ENCODE measurements at places on chromosomes 11 and 22. TPM values are rescaled to one million over a fixed set of nuclear protein-coding genes. Genes with fewer than 3 reads are reported as not detected.

The SHANK2 gene
- 1.2 TPM for polyA plus RNA-seq

DNA sequence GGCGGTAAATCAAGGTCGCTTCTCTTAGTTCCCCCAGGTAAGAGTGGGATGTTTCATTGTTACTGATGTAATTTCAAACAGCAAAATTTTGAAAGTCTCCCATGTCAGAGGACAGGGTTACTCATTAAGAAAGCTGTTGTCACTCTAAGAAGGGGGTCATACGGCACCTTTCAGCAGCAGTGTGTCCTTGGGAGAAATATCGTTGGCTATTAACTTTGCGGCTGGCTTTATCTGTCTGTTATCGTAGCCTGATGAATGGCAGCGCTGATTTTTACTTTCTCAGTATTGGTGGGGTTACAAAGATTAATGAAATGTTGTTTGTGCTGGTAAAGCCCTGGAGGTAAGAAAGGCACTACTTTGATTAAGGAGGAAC lies 27.5 kb upstream of the FBXO3 start:
- DNase-seq = no peak

The RNF169 gene
- 14.0 TPM for polyA plus RNA-seq

The CASP5 gene
- 0.33 TPM for polyA plus RNA-seq

The GSTT4 gene
- polyA plus RNA-seq = not detected

The TNKS1BP1 gene
- polyA plus RNA-seq = 84.0 TPM

The AP2A2 gene
- 47.0 TPM for polyA plus RNA-seq

DNA sequence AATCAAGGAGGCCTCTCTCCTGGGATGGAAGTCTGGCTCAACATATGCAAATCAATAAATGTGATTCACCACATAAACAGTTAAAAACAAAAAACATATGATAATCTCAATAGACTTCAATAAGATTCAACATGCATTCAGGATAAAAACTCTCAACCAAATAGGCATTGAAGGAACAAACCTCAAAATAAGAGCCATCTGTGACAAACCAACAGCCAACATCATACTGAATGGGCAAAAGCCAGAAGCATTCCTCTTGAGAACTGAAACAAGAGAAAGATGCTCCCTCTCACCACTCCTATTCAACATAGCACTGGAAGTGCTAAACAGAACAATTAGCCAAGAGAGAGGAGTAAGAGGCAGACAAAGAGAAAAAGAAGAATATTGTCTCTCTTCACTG lies 54.0 kb upstream of the SEZ6L start:
- no peak for DNase-seq

GRCh38 chr22:36194971-36195370 lies 6.6 kb downstream of the APOL4 start:
- no peak for DNase-seq

The SWAP70 gene
- 24.4 TPM for polyA plus RNA-seq

The HNRNPUL2 gene
- 45.1 TPM for polyA plus RNA-seq

DNA sequence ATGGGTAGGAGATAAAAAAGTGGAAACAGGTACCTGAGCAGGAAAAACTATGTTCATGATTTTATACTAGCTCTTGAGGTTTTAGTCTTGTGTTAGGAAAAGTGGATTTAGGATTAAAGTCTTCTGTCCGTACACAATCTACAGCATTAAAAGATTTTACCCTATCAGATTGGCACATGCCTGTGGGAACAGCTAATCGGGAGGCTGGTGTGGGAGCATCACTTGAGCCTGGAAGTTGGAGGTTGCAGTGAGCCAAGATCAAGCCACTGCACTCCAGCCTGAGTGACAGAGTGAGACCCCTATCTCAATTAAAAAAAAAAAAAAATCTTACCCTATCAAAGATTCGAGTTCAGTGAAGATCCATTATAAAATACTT lies 12.2 kb upstream of the CRKL start:
- DNase-seq = no peak

- DNase-seq = no peak
These were observed 717 bp downstream of the OSM start for GRCh38 chr22:30265823-30266444.

DNA sequence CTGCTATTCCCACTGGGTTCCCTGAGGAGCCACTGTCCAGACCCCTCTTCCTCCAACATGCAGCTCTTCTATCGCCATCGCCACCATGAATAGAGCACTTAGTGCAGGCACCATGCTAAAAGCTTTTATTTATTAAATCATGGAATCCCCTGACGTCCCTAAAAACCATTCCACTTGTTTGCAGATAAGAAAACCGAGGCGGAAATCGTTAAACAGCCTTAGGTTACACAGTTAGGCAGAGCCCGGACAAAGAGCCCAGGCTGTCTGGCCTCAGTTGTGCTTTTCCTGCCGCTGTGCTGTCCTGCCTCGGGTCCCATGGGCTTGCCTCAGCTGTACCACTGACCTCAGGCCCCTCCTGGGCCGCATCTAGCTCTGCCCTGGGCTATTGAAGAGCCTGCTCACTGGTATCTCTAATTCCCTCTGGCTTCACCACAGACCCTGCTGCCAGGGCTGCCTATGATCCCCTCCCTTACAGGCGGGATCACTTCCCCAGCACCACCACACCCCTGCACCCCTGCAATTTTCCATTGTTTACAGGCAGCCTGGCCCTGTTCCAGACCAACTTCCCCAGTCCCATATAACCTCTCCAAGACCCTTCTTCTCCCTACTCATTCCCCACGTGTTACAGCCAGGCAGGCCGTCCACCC lies 13.0 kb upstream of the TUB start:
- no peak for DNase-seq

DNA sequence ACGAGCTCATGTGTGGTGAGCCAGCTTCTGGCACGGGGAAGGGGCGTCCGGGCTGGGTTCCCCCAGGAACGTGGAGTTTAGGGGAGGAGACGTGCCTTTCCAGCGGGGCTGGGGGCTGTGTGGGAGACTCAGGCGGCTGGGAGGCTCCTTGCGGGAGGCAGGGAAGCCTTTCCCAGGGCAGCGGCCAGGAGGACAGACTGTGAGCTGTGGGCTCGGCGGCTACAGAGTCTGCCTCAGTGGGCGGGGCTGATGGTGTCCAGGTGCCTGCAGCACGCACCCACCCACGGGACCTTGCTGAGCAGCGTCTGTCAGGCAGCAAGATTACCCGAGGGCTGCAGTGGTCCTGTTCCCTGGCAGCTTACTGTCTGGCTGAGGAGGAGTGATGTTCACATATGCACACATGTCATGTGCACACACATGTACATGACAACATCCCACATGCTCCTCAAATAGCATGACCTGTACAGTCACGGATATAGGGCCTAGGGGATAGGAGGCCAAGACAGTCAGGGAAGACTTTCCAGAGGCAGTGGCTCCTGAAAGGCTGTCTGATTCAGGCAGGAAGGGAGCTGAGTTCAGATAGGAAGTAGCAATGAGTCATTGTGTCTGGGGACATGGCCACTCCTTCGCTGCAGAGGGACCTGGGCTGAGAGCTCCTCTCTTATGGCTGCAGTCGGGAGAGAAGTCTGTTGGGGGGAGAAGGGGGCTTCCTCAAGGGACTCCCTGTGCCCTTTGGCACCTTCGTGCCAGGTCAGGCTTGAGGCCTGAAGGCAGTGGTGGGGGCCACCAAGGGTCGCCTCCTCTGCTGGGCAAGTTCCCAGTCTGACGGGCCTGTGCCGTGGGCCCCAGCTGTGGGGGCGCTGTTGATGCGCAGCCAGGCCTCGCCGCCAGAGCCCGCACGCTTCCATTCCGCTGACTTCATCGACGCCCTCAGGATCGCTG lies 23.3 kb upstream of the PPP6R3 start:
- peak; percentile 63 for DNase-seq

DNA sequence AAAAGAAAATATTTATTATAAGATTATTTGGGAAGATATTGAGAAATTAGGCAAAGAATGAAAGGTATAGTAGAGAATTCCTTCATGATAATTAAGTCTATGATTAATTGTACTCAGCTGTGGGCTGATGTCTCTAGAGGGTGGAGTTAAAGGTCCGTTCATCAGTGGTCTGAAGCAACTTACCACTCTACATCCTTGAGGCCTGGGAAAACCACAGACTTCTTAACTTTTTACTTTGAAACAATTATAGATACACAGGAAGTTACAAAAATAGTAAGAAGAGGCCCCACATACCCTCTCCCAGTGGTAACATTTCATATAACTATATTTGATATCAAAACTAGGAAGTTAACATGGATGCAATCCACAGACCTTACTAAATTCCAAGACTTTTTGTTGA lies 167.0 kb upstream of the NECTIN1 start:
- DNase-seq = no peak

The OR2AG2 gene
- polyA plus RNA-seq = not detected

DNA sequence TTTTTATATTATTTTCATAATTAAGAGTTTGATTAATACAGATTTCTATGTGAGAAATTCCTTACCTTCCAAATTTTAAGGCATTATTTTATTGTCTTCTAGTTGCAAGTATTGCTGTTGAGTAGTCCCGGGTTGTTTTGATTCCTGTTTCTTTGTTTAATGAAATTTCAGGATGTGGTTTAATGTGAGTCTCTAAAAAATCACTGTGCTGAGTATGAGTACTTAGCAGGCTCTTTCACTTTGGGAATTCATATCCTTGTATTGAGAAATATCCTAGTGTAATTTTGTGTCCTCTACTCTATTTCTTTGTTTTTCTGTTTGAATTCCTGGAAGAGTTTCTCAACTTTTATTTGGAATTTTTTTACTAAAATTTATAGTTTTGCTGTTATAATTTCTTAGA lies 113.2 kb downstream of the TMEM135 start:
- DNase-seq = no peak

DNA sequence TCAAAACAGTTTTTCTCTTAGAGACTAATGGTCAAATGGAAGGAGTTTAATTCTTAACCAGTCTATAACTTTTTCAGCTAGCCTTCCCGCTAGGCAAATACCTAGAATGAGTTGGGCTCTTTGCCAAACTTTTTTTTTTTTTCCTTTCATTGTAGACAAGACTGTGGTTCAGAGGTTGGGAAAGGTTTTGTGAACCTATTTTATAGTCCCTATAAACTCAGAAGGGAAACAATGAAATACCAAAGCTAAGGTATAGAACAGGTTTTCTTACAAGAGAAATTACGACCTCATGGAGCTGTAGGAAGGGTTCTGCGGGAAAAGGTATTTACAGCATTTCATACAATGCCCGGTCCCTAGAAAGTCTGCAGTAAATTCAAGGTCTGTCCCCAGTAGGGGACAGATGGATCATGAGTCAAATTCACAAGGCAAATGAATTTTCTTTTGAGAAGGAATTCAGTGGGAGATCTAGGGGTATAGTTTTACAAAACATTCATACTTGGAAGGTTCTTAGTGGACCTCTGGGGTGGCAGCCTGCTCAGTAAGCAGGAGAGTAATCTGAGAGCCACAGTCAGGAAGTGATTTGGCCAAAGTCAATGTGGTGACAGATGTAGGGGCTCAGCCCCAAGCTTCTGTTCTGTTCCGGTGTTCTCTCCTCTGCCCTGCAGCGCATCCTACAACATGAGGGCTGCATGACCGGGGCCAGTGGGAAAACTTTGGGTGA lies 146.8 kb downstream of the DBX1 start:
- DNase-seq = no peak

DNA sequence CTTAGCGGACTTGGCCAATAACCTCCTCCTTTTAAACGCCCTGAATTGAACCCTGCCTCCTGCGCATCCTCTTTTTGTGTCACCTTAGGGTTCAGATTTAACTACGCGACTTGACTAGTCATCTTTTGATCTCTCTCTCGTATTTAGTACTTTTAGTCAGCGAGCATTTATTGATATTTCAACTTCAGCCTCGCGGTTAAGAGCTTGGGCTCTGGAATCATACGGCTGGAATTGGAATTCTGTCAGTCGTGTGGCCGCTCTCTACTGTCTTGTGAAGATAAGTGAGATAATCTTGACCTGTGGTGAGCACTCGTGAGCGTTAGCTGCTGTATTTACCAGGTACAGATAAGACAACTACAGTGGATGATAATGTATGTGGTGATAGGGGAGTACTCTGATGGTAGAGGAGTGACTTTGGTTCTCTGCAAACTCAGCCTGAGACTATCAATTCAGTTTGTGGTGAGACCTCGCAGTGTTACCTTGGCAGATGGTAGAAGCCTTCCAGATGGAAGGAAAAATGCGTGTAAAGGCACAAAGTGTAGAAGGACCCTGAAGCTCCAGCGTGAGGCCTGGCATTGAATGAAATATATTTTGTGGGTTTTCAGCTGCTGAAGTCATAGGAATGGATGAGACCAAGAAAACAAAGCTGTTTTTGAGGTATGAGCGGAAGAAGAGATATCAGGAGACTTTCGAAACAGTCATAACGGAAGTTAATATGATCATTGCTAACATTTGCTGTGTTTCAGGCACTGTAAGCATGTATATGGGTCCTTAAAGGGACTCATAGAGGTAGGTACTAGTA lies 682 bp downstream of the ATM start:
- peak; percentile 19 for DNase-seq

The CRACR2B gene
- 7.3 TPM for polyA plus RNA-seq

The TRIM48 gene
- not detected for polyA plus RNA-seq

- no peak for DNase-seq
These were observed 123.5 kb upstream of the APOA1 start for GRCh38 chr11:116960930-116961329.

- no peak for DNase-seq
These were observed 58.0 kb downstream of the C11orf91 start for GRCh38 chr11:33642461-33643166.

GRCh38 chr11:69650832-69651344 lies 9.9 kb downstream of the CCND1 start:
- no peak for DNase-seq

- no peak for DNase-seq
These were observed 102.7 kb upstream of the OR9Q1 start for GRCh38 chr11:57920971-57921370.

- no peak for DNase-seq
These were observed 5.6 kb upstream of the MUC6 start for GRCh38 chr11:1041936-1042608.

DNA sequence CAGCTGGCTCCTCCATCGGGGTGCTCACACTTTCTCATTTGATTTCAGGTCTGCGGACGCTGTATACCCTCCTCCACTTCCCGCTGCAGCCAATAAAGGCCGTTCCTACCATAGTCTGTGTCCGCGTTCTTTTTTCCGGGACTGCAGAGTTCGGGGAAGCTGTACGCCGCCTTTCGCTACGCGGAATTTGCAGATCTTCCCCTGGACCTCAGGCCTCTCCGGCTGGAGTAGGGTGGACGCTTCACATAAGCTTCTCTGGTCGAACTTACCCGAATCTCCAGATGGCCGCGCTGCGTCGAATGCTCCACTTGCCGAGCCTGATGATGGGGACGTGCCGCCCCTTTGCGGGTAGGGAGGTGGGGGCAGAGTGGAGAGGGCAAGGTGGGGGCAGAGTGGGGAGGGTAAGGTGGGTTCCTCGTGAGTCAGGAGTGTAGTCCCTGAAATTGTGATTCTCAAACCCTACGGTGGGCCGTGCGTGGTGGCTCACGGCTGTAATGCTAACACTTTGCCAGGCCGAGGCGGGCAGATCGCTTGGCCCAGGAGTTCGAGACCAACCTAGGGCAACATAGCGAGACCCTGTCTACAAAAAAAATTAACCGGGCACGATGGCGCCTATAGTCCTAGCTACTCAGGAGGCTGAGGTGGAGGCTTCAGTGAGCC lies 617 bp downstream of the CSKMT start:
- no peak for DNase-seq

The C11orf97 gene
- polyA plus RNA-seq = not detected

DNA sequence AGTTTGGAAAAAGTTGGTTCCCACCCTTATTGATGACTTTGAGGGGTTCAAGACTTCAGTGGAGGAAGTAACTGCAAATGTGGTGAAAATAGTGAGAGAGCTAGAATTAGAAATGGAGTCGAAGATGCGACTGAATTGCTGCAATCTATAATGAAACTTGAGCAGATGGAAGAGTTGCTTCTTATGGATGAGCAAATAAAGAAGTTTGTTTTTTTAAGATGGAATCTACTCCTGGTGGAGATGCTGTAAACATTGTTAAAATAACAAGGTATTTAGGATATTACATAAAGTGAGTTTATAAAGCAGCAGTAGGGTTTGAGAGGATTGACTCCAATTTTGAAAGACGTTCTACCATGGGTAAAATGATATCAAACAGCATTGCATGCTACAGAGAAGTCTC lies 64.2 kb upstream of the GRK2 start:
- DNase-seq = no peak

Measured in muscle of arm (tissue), 14 donors.